Breast epithelium (tissue), 4 donors: ENCODE measurements at places on chromosomes 4 and X. TPM values are rescaled to one million over a fixed set of nuclear protein-coding genes. Genes with fewer than 3 reads are reported as not detected.

The TLR7 gene
- 0.98 TPM for total RNA-seq

The RNF150 gene
- total RNA-seq, result 5.6 TPM

The TCEANC gene
- 5.2 TPM for total RNA-seq

The BTC gene
- total RNA-seq, result 6.1 TPM

The PDE6B gene
- total RNA-seq, result 8.5 TPM

The GAGE1 gene
- not detected for total RNA-seq

The LIMCH1 gene
- 71.8 TPM for total RNA-seq

The OFD1 gene
- 136 TPM for total RNA-seq

The CYBB gene
- 25.5 TPM for total RNA-seq

The CASP3 gene
- 20.9 TPM for total RNA-seq

The PCSK1N gene
- total RNA-seq, result 1.4 TPM

The EREG gene
- 0.80 TPM for total RNA-seq

The TMSB15A gene
- 1.4 TPM for total RNA-seq

The TMEM187 gene
- total RNA-seq, result 7.6 TPM

The SULT1E1 gene
- not detected for total RNA-seq

The GNRHR gene
- total RNA-seq, result not detected

The MAGEB2 gene
- total RNA-seq, result not detected

The DOK7 gene
- total RNA-seq, result not detected

The HSFX3 gene
- not detected for total RNA-seq

The ENAM gene
- 0.32 TPM for total RNA-seq

The UNC5C gene
- total RNA-seq, result 6.2 TPM

The TRIM60 gene
- total RNA-seq, result not detected

The CENPVL2 gene
- total RNA-seq, result not detected

The LANCL3 gene
- 0.33 TPM for total RNA-seq

The MFAP3L gene
- 5.1 TPM for total RNA-seq
